ENCODE measurements at places on chromosomes 1 and 21.

DNA sequence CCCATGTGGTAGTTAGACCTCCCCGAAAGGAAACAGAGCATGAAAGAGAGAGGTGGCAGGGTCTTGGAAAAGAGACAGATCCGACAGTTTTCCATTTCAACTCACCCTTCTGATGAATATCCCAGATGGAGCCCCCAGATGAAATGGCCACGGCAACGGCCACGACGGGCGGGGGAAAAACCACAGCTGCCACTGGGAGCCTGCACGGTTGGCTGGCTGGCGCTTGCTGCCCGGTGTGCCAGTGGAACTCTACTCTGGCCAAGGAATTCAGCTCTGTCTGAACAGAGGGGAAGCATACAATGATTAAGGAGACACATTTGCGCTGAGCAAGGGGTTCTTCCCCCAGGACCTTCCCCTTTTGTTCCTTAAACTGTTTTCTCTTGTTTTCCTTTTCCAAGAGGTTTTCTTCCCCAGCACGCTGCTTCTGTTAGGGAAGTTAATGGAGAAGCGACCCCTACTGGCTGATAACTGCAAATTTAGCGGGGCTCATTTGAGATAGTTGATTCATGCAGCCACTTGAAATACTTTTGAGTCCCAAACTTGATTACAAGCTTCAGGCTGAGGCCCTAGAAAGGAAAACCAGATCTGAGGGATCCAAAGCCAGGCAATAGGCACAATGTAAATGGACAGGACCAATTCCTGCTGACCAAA, 1122.5 kb downstream of the NCAM2 start:
- peak; percentile 16 for DNase-seq

DNA sequence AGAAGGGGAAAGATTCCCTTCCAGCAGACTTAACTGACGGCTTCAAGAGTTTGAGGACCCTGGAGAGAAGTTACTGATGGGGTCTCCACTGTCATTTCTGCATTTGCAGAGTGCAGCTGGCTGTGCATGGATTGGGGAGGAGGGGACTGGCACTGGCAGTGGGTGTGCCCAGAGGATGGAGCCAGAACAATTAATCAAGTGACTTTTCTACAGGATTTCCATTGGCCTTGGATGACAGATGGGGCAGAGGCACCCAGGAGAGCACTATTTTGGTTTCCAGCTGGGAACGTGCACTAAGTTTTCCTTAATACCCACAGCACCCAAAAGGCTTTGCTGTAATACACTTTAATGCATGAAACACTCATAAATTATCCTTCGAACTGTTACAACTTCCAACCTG, 1.3 kb downstream of the NGF start:
- no peak for DNase-seq

GRCh38 chr1:155051342-155051776, 243 bp downstream of the ADAM15 start:
- no peak for DNase-seq

GRCh38 chr1:205589618-205590456, 42.0 kb downstream of the ELK4 start:
- peak; percentile 20 for DNase-seq

- DNase-seq: no peak
Measured at GRCh38 chr1:234584420-234584805, 25.6 kb downstream of the IRF2BP2 start.

GRCh38 chr1:196466654-196467053, 141.6 kb downstream of the KCNT2 start:
- no peak for DNase-seq

DNA sequence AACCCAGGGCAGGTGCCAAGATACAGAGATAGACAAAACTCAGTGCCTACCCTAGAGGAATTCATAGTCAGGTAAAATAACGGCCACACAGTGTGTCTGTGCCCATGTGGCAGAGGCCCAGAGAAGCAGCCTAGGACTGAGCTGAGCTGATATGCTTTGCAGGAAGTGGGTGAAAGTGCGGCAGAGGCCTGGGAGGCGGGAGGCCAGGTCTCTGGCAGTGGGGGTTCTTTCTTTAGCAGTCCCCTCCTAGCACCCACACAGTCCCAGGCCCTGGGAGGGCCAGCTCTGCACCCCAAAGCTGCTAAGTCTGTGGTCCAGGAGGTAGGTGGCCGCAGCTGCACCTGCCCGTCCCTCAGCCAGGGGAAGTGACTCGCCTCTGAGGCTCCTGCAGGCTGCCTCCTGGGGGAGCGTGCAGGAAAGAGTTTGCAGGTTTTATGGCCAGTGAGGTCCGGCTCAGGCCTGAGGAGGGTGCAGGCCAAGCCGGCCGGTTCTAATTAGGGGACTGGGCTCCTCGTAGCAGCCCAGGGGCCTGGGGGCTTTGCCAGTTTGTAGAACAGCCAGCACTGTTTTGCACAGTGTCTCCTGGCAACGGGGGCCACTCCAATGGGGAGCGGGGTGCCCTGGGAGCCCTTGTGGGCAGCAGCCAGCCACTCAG, 107.9 kb downstream of the SPSB1 start:
- DNase-seq: peak; percentile 27
